ENCODE measurements at places on chromosomes 2 and 18.

DNA sequence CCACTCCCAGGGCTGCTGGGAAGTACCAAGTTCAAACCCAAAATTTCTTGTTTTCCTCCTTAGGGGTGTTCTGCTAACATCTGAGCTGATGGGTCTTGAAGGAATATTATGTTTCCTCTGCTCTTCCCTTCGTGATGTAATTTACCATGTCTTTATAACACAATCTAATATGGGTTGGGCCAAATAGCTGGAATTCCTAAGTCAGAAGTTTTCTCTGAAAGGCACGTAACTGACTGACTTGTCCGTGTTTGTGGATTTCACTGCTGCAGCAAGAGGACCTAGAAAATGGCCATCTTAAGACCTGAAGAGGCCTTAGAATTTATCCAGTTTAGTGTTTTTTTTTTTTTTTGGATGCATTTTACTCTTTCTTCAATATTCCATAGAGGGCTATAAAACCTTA, 256.7 kb downstream of the DCDC2C start:
- DNase-seq = no peak

DNA sequence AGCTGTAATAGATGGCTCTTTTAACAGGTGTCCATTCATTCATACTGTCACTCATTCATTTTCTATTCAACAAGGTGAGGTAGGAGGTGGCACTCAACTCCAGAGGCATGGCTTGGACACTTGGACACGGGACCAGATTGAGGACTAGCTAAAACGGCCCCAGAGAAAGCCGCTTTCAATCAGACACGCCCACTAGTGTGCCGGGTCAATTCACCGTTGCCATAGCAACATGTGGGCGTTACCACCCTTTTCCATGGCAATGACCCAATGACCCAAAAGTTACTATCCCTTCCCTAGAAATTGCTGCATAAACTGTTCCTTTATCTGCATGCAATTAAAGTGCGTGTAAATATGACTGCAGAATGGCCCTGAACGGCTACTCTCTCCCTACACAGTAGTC, 49.2 kb upstream of the LGALSL start:
- no peak for DNase-seq

- no peak for DNase-seq
Measured at GRCh38 chr18:31576670-31577069, 15.0 kb upstream of the TTR start.

GRCh38 chr2:158269143-158269542, 167.5 kb downstream of the UPP2 start:
- DNase-seq = no peak

Data from SW480 (cell line).